ENCODE measurements at places on chromosomes 13 and 19. TPM values are rescaled to one million over a fixed set of nuclear protein-coding genes. Genes with fewer than 3 reads are reported as not detected.

DNA sequence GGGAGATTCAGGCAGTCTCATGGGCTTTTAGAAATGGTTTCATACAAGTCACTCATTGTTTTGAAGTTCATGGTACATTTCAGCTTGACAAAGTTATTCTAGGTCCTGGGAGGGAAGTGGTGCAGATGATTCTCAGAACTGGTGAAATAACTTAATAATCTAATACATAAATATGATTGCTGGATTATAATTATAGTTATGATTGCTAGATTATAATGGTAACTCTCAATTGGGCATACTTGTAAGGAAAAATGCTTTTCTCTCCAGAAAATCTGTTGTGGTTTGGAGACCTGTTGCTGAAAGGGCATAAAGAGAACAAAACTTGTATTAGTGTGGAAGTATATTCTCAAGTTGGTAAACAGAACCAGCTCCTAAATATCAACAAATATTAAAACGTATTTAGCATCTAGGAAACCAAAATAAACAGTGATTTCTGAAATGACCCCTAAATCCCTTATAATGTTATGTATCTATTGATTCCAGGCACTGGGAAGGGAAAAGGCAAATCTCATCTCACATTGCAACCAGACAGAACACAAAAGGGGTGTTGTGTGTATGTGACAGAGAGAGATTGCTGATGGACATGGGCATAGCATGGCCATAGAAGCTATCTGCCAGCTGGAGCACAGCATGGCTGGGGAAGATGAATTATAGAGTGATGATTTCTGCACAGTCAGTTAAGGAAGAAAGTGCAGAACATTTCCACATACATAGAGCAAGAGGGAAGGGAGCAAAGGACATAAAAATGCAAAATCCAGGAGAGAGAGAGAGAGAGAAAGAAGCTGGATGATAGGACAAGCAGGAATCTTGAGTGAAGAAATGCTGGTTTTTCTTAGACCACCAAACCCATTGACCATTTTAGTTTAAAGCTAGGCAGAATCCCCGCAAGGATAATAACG lies 87.1 kb upstream of the FRY start:
- DNase-seq = no peak

Gene LRG1
- not detected for total RNA-seq

Gene PTGIR
- total RNA-seq = 5.4 TPM

Gene FXYD3
- total RNA-seq = not detected

Gene UBE2L5
- not detected for total RNA-seq

GRCh38 chr13:71249011-71249410 lies 618.0 kb downstream of the DACH1 start:
- no peak for DNase-seq

DNA sequence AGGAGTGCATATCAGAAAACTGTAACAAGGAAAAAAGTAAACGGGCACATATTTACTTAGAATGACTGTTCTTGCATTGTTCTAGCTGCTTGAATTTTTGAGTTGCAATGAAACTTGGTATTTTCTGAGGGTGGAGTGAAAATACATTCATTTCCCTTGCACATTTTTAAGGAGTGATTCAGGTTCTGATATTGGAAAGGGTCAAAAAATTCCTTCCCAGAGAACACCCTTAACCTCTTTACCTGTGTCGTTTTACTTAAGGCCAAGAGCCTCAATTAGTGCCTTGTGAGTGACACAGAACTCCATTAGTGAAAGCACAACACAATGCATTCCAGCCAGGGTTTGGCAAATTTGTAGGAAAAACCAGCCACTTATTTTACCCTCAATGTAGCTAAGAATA lies 2.3 kb downstream of the ITGBL1 start:
- DNase-seq = no peak

Gene SYCN
- total RNA-seq = not detected

DNA sequence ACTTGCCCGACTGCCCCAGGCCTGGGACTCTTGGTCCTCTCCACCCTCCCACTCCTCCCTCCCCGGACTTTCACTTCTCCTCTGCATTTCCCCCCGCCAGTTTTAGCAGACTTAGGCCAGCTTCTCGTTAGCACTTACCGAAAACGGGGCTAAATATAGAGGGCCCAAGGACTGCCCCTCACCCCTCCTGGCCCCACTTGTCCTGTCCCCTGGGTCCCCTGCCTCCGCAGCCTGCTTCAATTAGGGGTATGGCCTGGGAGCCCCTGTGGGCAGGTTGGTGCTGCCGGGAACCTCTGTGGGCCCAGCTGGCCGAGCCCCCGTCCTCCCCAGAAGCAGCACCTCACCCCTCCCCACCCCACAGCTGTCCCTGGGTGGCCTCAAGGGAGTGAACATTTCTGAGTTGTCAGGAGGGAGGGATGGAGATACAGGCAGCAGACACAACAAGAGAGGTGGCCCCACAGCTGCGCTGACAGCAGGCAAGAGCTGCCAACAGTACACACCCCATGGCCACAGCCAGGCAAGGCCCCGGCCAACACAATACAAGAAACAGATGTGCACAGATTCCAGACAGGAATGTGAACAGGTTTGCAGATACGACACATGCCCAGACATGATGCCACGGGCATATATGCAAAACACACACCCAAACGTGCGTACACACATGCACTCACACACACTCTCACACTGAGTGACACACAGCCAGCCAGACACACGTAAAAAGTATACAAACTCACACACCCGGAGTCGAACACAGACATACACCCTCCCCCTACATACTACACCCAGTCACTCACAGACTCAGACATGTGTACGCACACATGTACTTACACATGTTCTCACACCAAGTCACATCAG lies 2.6 kb downstream of the POU2F2 start:
- no peak for DNase-seq

DNA sequence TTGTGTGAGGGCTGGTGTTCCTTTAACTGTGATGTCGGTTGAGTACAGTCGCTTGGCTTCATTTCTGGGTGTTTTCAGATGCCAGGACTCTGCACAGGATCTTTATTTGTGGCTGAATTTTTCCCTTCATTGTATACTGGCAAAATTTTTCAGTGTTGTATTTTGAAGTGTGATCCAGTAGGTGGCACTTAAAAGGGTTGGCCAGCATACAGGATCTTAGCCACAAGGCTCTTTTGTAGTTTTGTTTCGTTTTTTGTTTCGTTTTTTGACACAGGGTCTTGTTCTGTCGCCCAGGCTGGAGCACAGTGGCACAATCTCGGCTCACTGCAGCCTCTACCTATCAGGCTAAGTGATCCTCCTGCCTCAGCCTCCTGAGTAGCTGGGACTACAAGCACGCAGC lies 8.7 kb downstream of the FCAR start:
- no peak for DNase-seq

GRCh38 chr19:6241680-6242377 lies 37.9 kb downstream of the MLLT1 start:
- DNase-seq = no peak

DNA sequence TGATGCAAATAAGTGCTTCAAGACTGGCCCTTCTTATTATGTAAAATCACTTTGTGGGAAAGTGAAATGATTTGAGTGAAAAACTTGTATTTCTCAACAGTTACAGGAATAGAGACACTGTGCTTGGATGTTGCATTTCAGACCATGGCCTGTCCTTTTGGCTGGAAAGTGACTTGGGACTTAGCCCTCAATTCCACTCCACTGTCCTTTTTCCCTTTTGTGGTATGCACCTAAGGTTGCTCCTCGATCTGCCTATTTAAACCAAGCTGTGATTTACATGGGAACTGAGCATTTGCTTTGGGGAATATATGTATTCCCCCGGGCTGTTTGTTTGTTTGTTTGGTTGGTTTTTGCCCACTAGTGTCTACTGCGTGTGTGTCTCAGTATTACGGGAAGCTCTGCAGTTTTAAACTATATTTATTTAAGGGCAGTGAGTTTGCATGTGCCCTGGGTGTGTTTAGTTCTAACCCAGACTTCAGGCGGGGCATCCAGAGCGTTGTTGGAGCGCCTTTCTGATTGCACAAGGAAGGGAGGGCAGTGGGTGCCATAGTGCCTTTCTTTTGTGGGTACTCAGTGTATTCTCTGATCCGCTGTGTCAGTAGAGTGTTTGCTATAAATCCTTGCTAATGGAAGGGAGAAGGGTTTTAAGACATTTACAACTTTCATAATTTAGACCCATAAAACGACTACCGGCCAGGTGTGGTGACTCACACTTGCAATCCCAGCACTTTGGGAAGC lies 18.2 kb upstream of the RNF113B start:
- no peak for DNase-seq

Gene MEF2B
- 3.3 TPM for total RNA-seq

DNA sequence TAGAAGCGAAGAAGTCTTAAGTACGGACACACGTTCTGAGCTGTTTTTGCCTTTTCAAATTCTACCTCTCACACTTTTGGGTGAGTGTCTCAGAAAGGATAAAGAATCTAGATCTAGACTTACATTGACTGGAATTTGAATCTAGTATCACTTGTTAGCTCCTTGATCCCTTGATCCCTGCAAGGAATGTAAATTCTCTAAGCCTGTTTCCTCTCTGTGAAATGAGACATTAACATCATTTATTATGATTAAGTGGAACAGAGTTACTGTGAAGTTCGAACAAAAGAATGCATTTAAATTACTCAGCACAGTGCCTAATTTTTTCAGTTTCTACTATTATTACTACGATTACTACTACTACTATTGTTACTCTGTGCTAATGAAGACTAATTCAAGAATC lies 86.6 kb upstream of the POSTN start:
- DNase-seq = no peak

DNA sequence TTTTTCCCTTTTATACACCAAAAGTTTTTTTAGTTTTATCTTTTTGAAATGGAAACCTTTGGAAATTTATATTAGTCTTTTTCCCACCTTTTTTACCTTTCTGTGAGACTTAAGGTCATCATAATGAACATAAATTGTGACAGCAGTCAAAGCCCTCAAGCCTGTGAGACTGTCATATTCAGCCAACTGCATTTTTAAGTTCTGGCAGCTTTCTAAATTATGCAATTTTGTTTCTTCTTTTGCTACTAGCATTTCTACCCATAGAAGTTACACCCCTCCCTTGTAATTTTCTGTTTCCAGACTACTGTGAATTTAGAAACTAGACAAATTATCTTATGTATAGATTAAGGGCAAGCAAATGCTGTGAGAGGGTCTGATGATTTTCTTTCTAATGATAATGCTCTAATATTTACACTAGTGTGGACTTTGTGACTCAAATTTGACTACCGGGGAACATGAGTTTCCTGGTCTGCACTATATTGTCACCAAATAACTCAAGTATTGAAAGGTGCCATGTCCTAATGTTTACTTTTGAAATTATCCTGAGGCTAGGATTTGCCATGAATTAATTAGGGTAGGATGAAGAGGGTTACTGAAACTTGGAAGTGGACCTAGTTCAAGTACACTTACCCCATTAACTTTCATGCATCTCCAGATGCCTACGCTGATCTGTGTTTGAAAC lies 43.7 kb downstream of the FRY start:
- no peak for DNase-seq

DNA sequence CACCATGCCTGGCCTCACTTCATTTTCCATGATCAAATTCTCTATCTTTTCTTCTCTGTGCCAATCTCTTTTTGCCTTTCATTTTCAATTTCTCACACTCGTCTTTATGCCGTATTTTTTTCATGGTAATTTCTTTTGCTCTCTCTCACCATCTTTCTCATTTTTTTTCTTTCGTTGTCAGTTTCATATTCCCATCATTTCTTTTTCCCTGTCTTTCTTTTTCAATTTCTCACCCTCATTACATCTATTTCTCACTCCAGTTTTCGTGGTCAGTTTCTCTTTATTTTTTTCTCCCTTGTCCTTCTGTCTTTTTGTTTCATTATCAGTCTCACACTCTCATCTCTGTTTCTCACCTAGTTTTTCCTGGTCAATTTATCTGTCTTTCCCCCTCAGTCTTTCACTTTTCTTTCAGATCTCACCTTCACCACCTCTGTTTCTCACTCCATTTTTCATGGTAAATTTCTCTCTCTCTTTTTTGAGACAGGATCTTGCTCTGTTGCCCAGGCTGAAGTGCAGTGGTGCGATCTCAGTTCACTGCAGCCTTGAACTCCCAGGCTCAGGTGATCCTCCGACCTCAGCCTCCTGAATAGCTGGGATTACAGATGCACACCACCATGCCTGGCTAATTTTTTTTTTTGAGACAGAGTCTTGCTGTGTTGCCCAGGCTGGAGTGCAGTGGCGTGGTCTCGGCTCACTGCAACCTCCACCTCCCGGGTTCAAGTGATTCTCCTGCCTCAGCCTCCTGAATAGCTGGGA lies 14.1 kb downstream of the SSC5D start:
- DNase-seq = no peak

GRCh38 chr13:39012608-39013007 lies 22.0 kb upstream of the STOML3 start:
- no peak for DNase-seq

Gene CNN1
- total RNA-seq = not detected

- no peak for DNase-seq
These were observed 94.2 kb downstream of the ZNF737 start for GRCh38 chr19:20471431-20471830.

GRCh38 chr19:52275988-52276387 lies 6.6 kb downstream of the ZNF766 start:
- no peak for DNase-seq

Gene DACT3
- total RNA-seq = 0.37 TPM

- DNase-seq = peak; percentile 61
These were observed 25.9 kb downstream of the MPND start for GRCh38 chr19:4369109-4369887.

Gene OVOL3
- not detected for total RNA-seq

Gene CEACAM5
- not detected for total RNA-seq

Gene PGLYRP2
- total RNA-seq = 0.13 TPM

DNA sequence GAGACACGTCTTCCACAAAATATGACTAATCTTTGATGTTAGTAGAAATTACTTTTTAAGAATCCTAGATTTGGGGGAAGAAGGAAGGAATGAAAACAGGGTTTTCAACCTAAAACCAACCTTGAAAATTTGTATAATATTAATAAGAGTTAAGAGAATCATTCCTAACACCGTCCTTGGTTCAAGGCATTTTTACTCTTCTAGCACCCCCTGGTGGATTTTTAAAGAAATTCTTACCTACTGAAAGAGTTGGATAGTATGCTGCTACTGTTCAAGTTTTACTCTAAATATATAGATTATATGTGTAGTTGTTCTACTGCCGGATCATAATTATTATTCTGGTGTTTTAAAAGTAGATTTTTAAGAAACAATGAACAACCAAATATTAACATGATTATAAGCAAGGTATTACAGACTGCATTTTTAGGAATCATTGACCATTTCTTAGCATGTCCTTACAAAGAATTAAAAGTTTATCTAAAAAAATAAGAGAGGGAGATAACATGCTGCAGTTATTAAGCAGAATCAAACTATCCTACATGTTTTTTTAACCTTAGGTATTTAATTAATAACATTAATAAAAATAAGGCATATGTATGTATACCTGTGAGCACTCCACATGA lies 7.4 kb upstream of the SLITRK6 start:
- no peak for DNase-seq

Gene APLP1
- 0.30 TPM for total RNA-seq

DNA sequence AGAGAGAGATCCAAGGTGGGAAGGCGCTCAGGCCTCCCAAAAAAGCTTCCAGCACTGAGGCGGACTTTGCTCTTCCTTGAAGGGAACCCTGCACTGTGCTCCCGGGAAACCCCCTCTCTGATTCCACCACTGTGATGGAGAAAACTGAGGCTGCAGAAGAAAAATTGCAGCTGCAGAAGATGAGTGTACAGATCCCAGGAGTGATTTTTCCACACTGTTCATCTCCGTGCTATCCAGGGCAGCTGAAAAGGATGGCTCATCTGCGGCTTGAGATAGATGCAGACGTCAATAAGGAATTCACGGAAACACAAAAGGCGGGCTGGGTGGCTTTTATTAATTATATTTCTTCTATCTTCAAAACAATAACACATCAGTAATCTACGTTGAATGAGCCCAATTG lies 26.2 kb downstream of the CCNE1 start:
- no peak for DNase-seq

Data from T-cell (primary cell).